ENCODE measurements at places on chromosomes 6 and 20.

DNA sequence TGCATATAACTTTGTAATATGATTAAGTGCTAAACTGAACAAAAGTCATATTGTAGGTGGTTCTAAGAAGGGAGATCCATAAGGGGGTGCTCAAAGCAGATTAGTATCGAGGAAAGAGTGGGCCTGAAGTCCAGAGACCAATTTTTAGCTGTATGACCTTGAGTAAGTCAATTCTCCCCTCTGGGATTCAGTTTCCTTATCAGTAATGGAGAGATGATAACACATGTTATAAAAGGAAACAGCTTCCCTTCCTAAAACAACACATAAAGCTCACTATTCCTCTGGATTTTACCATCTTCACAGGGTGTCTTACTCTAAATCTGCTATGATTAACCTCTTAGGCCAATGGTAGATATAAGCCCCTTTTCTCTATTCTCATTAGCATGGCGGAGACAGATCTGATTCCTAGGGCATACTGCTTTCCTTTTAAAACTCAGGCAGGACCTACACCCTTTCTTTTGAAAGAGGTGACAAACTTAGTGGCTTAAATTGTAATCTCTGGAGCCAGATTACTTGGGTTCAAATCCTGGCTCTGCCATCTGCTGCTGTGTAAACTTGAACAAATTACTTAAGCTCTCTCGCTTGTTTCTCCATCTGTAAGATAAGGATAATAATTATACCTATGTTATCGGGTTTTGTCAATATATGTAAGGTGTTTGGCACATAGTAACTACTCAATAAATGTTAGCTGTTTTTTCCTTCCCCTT, 39.5 kb downstream of the ACSS2 start:
- DNase-seq: no peak

DNA sequence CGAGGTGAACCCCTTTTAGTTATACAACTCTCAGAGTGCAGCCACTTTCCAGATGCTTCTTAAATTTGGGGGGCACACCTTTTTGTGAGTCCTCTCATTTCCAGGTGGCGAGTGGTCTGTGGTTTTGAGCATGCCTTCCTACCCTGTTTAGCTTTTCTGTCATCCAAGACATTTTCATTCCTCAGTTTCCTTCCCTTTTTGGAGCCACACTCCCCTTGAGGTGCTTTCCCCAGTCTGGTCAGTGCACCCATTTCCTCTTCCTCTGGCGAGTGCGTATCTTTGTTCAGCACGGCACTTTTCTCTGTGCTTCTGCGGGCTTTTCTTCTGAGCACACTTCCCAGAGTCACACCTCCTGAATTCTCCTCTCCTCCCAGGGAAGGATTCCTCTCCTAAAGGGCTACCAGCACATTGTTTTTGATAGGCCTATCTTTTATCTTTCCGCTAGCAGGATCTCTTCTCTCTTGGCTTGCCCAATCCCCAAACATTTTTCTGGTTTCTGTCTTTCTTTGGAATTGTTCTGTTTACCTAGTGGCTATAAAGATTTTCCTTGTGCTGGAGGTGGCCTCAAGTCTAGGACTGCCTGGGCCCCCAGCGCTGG, 1.4 kb downstream of the PHF20 start:
- DNase-seq: peak; percentile 48

DNA sequence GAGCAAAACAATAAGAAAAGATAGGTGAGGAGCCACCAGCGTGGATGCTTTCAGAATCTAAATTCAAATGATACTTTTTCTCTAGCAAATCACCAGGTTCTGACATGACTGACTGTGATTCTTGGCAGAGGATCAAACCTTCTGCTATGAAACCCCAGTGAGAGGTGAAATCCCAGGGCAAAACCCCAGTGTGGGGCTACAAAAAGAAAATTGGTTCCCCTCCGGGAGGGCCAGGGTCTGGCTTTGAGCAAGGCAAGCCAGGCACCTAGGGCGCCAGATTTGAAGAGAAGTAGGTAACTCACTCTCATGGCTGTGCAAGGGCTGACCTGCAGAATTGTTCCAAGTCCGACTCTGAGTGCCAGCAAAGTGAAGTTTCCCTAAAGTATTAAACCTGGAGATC, 20.2 kb upstream of the RALGAPA2 start:
- no peak for DNase-seq

GRCh38 chr6:52233975-52234823, 10.1 kb downstream of the IL17F start:
- DNase-seq: peak; percentile 14

DNA sequence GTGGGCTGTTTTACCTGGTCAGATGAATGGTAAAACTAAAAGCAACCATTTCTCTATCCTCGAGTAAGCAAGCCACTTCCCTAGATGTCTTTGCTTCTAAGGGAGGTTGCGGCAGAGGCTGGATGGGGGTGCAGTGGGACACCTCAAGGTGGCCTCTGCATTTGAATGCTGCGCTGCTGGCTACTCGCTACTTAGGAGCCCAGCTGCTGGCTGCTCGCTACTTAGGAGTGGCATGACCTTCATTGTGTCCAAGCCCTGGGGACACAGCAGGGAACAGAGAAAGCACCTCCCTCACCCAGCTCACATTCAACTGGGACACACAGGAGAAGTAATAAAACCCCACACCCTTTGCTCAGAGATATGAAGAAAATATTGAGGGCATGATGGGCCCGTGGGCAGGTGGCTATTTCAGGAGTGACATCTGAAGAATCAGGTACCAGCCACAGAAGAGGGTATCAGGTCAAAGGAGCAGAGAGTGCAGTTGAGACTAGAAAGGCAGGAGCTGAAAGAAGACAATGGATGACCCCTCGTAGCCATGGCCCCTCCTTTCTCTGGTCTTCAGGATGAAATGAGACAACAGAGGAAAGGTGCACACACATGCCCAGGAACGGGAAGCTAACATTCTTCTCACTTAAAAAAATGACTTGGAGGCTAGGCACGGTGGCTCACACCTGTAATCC, 149.4 kb downstream of the ZMYND8 start:
- no peak for DNase-seq

DNA sequence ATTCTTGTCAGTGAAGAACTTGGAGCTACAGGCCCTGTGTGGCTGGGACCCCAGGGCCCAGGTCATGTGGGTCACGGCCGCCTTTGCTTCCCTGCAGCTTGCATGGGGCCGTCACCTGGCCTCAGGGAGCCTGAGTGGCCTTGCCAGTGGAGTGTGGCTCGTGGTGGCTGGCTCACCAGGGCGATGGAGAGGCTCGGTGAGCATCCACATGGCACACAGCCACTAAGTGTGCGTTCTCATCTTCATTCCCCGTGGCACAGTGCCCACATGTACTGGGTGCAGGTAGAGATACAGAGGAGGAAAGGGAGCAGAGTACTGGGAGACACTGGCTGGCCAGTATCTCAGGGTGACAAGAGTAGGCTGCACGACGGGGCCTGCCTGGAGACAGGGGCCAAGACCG, 21.5 kb downstream of the MANBAL start:
- no peak for DNase-seq

- no peak for DNase-seq
Measured at GRCh38 chr6:74287932-74288331, 591.9 kb downstream of the CD109 start.

- DNase-seq: no peak
Measured at GRCh38 chr6:37745748-37746147, 48.1 kb upstream of the MDGA1 start.

GRCh38 chr20:34260208-34260942, 19.2 kb downstream of the ASIP start:
- DNase-seq: no peak

GRCh38 chr6:14118091-14118439, 493 bp downstream of the CD83 start:
- DNase-seq: no peak

DNA sequence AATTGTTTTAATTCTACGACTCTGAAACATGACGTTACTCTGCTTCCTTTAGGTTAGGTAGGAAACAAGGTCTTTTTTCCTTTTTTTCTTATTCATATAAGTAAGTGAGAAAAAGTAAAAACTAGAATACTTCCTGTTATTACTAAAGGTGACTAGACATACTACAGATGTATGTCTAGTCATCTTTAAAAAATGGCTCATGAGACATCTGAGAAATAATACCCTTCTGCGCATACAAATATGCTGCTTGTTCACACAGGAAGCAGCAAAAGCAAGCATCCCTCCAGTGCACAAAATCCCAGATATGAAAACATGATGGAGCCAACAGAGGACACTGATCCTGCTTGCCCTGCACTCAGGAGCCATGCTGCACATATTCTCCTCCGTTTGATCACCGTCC, 699.1 kb downstream of the EPM2A start:
- no peak for DNase-seq

GRCh38 chr20:9476637-9477036, 37.8 kb upstream of the LAMP5 start:
- DNase-seq: no peak

DNA sequence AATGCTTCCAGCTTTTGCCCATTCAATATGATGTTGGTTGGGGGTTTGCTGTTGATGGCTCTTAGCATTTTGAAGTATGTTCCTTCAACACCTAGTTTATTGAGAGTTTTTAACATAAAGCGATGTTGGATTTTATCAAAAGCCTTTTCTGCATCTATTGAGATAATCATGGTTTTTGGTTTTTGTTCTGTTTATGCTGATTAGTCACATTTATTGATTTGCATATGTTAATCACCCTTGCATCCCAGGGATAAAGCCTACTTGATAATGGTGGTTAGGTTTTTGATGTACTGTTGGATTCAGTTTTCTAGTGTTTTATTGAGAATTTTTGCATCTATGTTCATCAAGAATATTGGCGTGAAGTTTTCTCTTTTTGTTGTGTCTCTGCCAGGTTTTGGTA, 40.4 kb upstream of the COL9A1 start:
- DNase-seq: no peak

GRCh38 chr6:73747289-73747688, 51.3 kb downstream of the CD109 start:
- DNase-seq: peak; percentile 52

- no peak for DNase-seq
Measured at GRCh38 chr6:142612956-142613355, 311.1 kb downstream of the ADGRG6 start.

GRCh38 chr20:51643390-51643789, 100.9 kb upstream of the NFATC2 start:
- DNase-seq: no peak

- no peak for DNase-seq
Measured at GRCh38 chr6:124535299-124535698, 426.9 kb upstream of the RNF217 start.

GRCh38 chr20:21104466-21104761, 1.7 kb downstream of the LINC00237 start:
- no peak for DNase-seq

- no peak for DNase-seq
Measured at GRCh38 chr6:2962004-2962403, 9.4 kb downstream of the SERPINB6 start.

DNA sequence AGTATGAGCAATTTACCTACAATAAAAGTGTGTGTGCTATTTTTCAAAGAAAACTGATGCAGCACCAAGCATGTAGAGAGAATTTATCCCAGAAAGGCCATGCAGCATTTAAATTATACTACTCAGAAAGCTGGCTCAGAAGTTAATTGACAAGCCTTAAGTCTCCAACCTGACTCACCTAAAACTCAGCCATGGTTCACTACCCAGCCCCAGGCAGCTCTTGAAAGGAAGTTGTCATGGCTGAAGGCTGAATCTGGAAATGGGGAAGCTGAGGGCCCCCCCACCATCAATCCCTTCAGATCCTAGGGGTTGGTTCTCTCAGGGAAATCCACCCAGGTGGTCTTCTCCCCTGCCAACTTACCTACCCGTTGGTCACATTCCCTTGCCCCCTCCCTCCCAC, 19.7 kb downstream of the PPIL6 start:
- DNase-seq: no peak

DNA sequence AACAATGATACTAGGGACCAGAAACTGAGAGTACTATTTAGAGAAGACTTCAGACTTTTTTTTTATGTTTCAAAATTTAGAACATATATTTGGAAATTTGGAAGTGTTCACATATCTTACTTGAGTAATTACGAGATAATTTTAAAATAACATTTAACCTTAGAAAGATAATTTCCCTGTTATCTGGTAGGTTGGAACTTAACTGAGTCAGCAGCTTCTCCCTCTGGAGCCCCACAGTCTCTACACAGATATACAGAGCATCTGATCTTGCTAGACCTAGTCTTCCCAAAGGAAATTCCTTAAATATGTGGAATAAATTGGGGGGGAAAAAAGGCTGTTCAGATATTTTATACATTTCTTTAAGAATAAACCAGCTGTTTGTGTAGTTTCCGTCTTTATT, 48.6 kb downstream of the TSPYL4 start:
- no peak for DNase-seq

DNA sequence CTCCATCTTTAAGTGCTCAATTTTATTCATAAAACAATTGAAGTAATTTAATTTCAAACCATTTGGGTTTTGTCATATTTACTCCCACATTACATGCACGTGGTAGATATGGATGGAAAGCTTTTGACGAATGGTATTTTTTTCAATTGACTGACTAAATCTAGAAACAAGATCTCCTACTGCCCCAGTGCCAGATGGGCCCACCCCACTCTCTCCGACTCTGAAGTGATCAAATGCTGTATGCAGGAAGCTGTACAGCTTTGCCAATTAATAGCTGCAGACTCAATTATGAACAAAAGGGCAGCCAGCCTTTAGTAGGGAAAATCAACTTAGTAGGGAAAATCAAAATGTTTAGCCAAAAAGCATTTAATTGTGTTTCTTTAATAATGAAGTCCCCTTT, 46.2 kb downstream of the PACRG start:
- DNase-seq: no peak

DNA sequence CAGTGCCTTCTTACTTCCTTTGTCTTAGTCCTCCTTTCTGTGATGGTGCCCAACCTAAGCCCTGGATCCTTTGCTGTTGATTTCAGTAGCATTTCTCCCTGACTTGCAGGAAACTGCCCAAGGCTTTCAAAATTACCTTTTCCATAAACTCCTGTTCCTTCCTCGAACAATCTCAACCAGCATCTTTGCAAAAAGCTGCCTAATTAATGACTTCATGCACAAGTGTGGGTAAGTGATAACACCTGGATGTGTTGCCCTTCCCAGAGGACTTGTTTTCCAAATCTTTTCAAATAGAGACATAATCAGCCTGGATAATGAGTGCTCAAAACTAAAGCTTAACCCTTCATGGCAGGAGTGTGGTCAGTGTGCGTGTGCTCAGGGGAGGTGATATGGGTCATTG, 118.0 kb downstream of the PCSK2 start:
- no peak for DNase-seq

- no peak for DNase-seq
Measured at GRCh38 chr6:16437984-16438383, 199.6 kb downstream of the GMPR start.

DNA sequence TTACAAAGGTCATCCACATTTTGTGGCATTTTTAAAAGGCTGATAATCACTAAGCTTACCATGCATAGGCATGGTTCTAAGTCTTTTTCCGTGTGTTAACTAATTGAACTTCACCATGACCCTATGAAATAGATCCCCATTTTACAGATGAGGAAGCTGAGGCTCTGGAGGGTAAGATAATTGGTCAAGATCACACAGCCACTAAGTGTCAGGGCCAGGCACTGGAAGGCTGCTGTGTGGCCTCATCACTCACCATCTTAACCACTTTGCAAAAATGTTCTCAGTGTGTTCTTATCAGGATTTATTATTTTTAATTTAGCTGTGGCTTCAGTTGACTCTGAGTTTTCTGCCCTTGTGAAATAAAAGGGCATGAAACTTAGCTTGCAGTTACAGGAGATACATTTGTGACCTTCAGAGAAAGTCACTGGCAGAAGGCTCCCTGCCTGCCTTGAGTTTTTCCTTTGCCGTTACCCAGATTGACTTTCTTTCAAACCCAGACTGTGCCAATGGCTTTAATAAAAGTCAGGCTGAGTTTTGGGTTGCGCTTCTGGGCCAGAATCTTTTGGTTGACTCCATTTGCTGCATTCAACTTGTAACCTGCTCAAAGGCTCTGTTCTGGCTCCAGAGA, 82.0 kb downstream of the EZR start:
- no peak for DNase-seq

Data from NAMALWA (cell line).